Activated CD4-positive, alpha-beta T cell treated with anti-CD3 and anti-CD28 coated beads, Interleukin-2, amount 10 ng/mL, durations not matched to agents 7 days and 5 days (primary cell): ENCODE measurements at places on chromosomes 4 and X. TPM values are rescaled to one million over a fixed set of nuclear protein-coding genes. Genes with fewer than 3 reads are reported as not detected.

- no peak for DNase-seq
Observed at GRCh38 chr4:7300711-7301095, 108.4 kb downstream of the SORCS2 start.

GRCh38 chrX:84634201-84634782 is 132.0 kb upstream of the HDX start:
- no peak for DNase-seq

Gene TGIF2LX
- not detected for total RNA-seq

DNA sequence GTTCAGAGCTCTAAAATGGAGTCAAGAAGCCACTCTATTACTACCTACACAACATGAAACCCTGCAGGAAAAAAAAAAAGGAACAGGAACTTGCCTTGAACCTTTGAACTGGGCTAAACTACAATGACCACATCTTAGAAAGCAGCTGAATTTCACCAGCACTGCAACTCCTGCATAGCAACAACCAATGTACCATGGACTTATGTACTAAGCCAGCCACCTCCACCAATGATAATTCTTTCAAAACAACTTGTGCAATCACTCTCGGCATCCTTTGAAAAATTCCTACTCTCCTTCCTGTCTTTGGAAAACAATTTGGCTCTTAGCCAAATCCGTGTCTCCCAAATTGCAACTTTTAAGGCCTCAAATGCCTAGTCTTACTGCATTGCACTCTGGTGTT is 26.8 kb upstream of the FMR1 start:
- DNase-seq, result no peak

DNA sequence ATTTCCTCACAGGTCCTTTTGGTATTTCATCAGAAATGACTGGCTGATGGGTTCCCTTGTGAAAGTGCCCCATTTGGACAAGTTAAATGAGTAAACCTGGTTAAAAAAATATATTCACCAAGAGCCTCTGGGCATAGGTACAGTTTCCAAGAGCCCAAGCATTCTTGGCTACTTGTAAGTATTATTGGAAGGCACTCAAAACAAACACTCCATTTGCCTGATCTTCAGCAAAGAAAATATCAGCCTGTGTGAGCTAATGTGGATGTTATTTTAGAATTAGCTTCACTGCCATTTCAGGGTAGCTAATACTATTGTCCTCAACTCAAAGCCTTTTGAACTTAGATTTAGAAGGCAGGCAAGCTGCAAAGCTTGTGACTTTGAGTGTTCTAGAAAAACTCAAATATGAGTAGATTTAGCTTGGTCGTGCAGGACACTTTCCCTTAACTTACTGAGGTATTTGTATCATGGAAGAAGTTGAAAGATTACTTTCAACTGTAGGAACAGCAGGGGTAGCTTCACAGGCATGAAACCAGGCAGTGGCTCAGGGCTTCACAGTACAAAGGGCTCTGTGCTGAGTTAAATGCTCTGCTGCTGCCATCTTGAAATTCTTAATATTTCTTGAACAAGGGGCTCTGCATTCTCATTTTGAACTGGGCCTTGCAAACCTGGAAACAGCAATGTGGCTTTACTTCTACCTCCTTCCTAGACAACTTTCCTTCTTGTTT is 177.2 kb downstream of the AMELX start:
- DNase-seq, result no peak

GRCh38 chr4:90183254-90183653 is 56.1 kb downstream of the CCSER1 start:
- no peak for DNase-seq

Gene RUFY3
- total RNA-seq, result 29.3 TPM

GRCh38 chr4:147714575-147715401 is 17.1 kb upstream of the ARHGAP10 start:
- DNase-seq, result no peak

- DNase-seq, result peak; percentile 66
Observed at GRCh38 chrX:148310426-148311165, 189.8 kb upstream of the AFF2 start.

DNA sequence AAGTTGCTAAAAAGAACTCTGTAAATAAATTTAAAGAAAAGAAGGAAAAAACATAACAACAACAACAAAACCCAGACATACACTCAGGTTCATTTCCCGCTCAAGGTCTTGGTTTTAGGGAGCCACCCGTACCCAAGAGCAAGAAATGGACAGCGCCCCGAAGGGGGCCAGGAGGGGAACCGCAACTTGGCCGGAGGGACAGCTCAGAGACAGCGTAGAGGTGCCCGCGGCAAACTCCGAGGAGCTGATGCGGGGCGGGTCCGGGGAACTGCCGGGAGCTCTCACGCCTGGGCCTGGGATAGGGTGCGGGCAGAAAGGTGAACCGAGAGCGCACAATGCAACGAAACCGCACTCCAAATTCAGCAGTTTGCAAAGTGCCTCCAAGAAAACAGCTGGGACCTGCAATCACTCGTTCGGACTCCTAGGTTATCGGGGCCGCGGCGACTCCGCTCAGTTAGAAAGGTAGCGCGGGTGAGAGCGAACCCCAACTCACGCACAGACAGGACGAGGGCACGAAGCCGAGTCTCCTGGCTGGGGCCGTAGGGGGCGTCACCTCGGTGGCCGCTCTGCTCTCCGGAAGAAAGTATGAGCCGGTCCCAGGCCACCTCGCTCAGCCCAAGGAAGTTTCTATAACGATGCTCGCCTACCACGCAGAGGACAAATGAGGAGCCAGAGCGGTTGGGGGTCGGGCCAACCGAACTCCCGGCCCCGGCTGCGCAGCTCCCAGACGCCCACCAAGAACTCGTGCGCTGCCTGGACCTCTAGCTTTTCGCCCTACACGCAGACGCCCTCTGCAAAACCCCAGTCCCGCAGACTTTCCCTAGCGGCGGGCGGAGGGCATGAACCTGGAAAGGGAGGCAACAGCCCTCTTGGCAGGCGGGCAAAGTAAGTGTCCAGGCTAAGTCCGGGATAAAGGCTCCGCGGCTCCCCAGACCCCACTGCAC is 1.4 kb downstream of the NDNF start:
- DNase-seq, result peak; percentile 9

Gene HNRNPDL
- total RNA-seq, result 320 TPM

DNA sequence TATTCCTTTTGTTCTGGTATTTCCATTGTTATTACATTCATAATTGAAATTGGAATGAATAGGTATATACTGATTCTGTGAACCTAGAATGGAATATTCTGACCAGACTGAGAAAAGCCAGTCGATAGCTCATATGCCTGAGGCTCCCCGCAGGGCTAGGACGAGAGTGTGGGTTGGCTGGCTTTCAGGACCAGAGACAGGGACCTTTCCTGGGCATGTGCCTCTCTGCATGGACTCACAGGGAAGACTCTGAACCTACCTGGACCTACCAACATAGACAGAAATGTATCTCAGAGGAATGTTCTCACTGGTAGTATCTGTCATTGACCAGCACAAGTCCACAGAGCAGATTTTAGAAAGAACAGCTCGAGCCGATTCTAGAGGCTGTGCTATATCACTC is 214.6 kb downstream of the FRMPD4 start:
- DNase-seq, result no peak

DNA sequence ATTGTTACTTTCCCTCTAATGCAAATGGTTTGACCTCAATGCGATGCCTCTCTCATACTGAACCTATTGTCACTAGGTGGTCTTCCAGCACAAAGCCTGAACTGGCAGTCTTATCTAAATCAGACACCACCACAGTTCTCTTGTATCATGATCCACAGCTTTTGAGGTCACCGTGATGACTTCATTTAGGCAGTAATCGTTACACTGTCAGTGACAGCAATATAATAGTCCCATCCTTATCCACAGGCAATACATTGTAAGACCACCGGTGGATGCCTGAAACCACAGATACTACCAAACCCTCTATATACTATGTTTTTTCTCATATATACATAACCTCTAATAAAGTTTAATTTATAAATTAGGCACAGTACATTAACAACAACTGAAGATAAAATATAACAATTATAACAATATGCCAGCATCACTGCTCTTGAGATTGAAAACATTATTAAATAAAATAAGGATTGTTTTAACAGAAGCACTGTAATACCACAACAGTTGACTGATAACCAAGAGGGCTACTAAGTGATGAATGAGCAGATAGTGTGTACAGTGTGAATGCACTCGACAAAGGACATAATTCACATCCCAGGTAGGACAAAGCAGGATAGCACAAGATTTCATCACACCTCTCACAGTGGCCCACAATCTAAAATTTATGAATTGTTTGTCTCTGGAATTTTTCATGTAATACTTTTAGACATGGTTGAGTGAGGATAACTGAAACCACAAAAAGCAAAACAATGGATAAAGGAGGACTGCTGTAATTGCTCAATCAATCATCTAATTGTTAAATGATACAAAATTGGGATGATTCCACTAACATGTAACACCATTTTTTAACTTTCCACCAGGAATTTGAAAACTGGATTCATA is 419.4 kb downstream of the CENPC start:
- DNase-seq, result no peak

DNA sequence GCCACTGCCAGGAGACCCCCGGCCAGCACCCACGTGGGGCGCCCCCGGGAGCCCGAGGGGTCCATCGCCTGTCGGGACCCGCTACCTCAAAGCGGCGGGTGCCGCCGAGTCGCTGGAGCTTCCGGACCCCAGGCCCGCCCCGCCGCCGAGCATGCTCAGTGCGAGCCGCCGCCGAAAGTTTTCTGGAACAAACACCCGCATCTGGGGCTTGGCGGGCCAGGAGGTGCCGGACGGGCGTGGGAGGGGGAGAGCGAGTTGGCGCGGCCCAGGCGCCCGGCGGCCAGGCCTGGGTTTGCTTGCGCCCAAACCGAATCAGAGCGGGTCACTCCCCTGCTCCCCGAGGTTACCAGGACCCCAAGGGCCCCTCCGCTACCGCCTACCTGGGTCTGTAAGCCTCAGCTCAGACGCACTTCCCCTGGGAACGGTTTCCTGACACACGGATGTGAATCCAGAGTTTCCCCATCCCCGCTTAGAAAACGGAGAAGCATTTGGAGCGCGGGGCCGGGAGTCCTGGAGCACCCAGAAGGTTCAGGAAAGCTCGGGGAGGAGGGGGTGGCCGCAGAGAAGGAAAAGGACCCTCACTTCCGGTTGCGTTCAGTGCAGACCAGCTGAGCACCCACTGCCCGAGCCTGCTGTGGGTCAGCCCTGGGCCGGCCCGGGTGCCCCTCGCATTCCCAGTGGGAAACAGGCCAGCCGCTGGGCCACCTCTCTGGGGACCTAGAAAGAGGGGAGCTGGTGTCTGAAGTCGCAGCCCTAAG is at the start of gene EVC2:
Gene EVC2 (minus strand): TSS at position 111 of the 758 bp plus-strand sequence. CDS start 46 bp downstream, at position 65.
- no peak for DNase-seq

GRCh38 chr4:98573791-98574190 is 84.6 kb downstream of the TSPAN5 start:
- no peak for DNase-seq
